Stimulated activated memory B cell treated with anti-CD40 and anti-IgM and Interleukin-4, amounts not matched to agents 10 μg/mL and 1 μg/mL and 100 μg/mL, for 72 hours (primary cell): ENCODE measurements at places on chromosomes 5 and 9.

DNA sequence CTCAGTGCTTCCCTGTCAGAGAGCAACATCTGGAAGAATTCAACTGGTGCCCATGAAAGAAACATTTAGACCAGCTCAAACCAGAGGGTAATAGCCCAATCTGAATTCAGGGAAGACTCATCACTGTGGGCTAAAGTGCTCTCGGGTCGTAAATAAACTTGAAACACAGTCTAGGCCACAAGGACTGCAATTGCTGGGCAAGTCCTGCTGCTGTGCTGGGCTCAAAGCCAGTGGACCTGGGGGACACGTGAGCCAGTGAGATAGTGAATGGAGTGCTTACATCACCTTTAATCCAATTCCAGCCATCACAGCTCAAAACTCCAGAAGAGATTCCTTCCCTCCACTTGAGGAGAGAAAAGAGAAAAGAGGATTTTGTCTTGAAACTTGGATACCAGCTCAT lies 78.1 kb upstream of the DAP start:
- ATAC-seq, result no peak

GRCh38 chr9:515665-516064 lies 301.0 kb downstream of the DOCK8 start:
- ATAC-seq, result no peak

GRCh38 chr5:14853685-14854084 lies 17.9 kb downstream of the ANKH start:
- ATAC-seq, result no peak

- no peak for ATAC-seq
Measured at GRCh38 chr5:127612441-127613141, 36.3 kb upstream of the CTXN3 start.

- no peak for ATAC-seq
Measured at GRCh38 chr5:98308960-98309359, 464.5 kb upstream of the RGMB start.
